ENCODE measurements at places on chromosomes 11 and 22.

DNA sequence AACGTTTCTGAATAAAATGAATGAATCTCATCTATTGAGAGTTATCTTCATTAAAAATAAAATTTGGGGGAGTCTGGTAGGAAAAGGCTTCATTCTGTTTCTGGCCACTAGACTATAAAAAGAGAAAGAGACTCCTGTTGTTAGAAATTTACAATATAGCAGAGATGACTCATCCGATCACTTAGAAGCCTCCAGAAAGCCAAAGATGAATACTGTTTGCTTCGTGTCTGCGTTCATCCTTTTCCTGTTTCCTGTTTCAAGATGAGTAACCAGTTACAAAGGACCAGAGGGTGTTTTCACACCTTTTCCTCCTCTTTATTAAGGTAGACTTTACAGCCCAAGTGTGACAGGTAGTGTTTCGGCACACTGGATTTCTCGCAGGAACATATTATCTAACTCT lies 1120.7 kb downstream of the LRRC4C start:
- DNase-seq: no peak

DNA sequence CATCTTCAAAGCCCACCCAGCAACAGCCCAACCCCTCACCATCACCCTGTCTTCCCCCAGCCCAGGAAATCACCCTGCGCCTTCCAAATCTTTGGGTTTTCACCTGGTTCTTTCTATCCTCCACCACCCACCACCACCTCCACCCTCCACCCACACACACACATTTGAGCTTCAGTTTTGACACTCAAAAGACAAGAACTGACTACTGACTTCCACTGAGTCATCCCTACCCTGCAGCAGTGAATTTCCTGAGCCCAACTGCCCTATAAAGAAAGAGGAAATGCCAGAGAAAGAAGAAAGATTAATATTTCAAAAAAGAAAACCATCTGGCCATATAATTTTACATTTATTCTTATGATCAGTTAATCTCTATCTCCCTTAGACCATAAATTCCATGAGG lies 137.5 kb downstream of the CHST1 start:
- DNase-seq: no peak

- DNase-seq: no peak
These were observed 20.0 kb downstream of the TREH start for GRCh38 chr11:118659314-118659952.

GRCh38 chr11:65742353-65742752 lies 21.8 kb upstream of the RNASEH2C start:
- no peak for DNase-seq
